ENCODE measurements at places on chromosomes 4 and X. TPM values are rescaled to one million over a fixed set of nuclear protein-coding genes. Genes with fewer than 3 reads are reported as not detected.

The ZAR1 gene
- not detected for polyA plus RNA-seq

The XK gene
- polyA plus RNA-seq, result 1.8 TPM

The CENPVL3 gene
- polyA plus RNA-seq, result 1.3 TPM

The RNF150 gene
- polyA plus RNA-seq, result 28.0 TPM

The ANKRD17 gene
- 81.6 TPM for polyA plus RNA-seq

The TRIM75 gene
- polyA plus RNA-seq, result 0.06 TPM
